ENCODE measurements at places on chromosomes 3 and 15.

- DNase-seq = no peak
- H3K27ac ChIP-seq = no peak overlapping the region
- no peaks in the 10 kb centered on the region for H3K27me3 ChIP-seq
- no peaks in the 10 kb centered on the region for H3K4me1 ChIP-seq
- H3K36me3 ChIP-seq = no peaks in the 10 kb centered on the region
- H3K4me3 ChIP-seq = no peak overlapping the region
Measured at GRCh38 chr3:119181765-119182164, 8.4 kb downstream of the UPK1B start.

DNA sequence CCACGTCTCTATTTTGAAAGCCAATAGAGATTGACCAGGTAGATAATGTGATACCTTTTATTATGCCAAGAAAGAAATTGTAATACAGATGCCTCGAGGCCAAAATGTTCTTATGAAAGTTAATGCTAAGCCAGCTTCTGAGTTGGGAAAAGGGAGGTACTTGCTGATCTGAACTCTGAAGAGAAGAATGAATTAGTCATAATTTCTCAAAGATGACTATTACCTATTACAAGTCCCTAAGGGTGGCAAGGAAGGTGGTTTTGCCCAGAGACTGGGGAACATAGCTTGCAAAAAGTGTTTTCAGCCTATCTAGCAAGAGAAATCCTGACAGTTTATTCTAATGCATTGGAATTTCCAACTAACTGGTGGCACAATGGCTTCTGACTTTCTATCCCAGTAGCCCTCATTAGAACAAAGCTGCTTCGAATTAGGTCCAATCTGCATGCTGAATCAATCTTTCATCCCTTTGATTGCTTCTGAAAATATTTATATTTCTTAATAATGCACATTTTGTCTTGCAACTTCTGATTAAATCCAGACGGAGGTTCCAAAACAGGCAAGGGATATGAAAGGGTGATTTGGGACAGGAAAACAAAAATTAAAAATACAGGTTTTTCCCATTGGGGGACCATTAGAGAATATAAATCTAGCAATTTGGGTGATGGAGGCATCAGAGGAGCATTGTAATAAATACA is 17.7 kb upstream of the NR2F2 start:
- H3K27me3 ChIP-seq = peaks cover 30% of the 10 kb centered on the region
- H3K27ac ChIP-seq = no peak overlapping the region
- DNase-seq = no peak
- H3K36me3 ChIP-seq = no peaks in the 10 kb centered on the region
- H3K4me1 ChIP-seq = peaks cover 8% of the 10 kb centered on the region
- no peak overlapping the region for H3K4me3 ChIP-seq

GRCh38 chr3:124761250-124761796 is 31.1 kb downstream of the UMPS start:
- peak; percentile 96 for DNase-seq
- H3K27me3 ChIP-seq = no peaks in the 10 kb centered on the region
- H3K27ac ChIP-seq = no peak overlapping the region
- peaks cover 19% of the 10 kb centered on the region for H3K4me1 ChIP-seq
- peaks cover 33% of the 10 kb centered on the region for H3K36me3 ChIP-seq
- H3K4me3 ChIP-seq = no peak overlapping the region

DNA sequence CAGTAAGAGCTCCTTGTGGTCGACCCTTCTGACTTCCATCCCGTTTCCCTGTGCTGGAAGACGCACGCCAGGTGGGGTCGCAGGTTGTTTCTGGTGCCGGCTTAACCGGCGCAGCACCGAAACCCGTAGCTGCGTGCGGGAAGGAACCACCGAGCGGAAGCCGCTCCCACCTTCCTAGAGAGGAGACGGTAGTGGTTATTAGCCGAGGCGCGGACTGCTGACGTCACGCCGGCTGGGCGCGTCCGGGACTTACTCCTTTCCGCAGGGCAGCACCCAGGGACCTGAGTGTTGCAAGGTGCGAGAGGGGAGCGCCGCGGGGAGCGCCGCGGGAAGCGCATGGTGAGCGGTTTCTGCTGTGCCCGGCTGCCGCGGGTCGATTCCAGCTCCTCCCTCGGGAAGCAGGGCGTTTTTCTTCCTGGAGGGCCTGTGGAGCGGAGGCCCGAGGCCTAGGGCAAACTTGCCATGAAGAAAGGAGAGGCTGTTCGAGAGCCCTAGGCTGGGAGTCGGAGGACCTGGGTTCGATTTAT is at the start of gene ZNF501:
ZNF501 (plus strand) TSS at position 252 of the 527 bp plus-strand sequence. CDS start 4,787 bp downstream, outside the sequence.
- no peak within 1 kb of the TSS for H3K27ac ChIP-seq
- H3K4me3 ChIP-seq = peak within 1 kb of the TSS; percentile 72
- H3K4me1 ChIP-seq = peaks cover 16% of the 10 kb centered on the region
- no peaks in the 10 kb centered on the region for H3K27me3 ChIP-seq
- peak; percentile 96 for DNase-seq
- peaks cover 35% of the 10 kb centered on the region for H3K36me3 ChIP-seq

GRCh38 chr3:64924961-64925360 is 237.2 kb upstream of the ADAMTS9 start:
- no peak for DNase-seq
- H3K27ac ChIP-seq = no peak overlapping the region
- no peak overlapping the region for H3K4me3 ChIP-seq
- no peaks in the 10 kb centered on the region for H3K4me1 ChIP-seq
- H3K36me3 ChIP-seq = no peaks in the 10 kb centered on the region

- H3K4me3 ChIP-seq = peak overlapping the region; percentile 57
- peaks cover 54% of the 10 kb centered on the region for H3K4me1 ChIP-seq
- peak overlapping the region; percentile 73 for H3K27ac ChIP-seq
- peaks cover 3% of the 10 kb centered on the region for H3K27me3 ChIP-seq
- DNase-seq = peak; percentile 89
Measured at GRCh38 chr3:194315088-194315964, 35.8 kb downstream of the CPN2 start.

DNA sequence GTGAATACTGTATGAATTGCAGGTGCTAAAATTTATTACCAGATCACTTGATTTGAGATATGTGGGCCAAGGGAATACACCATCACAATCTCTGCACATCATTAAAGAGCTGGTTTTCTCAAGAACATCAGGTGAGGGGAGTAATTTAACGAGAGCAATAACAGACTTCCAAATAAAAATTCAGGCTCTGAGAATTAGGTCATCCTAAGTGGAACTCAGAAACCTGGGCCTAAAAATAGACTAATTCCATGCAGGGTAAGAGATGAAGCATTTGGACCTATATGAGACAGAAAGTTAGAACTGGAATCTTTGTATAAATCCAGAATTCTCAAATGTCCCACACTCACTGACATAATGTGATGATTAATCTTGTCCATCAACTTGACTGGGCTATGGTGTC is 331.1 kb downstream of the ZNF621 start:
- no peak overlapping the region for H3K4me3 ChIP-seq
- H3K27me3 ChIP-seq = no peaks in the 10 kb centered on the region
- no peaks in the 10 kb centered on the region for H3K4me1 ChIP-seq
- no peak for DNase-seq
- no peak overlapping the region for H3K27ac ChIP-seq

DNA sequence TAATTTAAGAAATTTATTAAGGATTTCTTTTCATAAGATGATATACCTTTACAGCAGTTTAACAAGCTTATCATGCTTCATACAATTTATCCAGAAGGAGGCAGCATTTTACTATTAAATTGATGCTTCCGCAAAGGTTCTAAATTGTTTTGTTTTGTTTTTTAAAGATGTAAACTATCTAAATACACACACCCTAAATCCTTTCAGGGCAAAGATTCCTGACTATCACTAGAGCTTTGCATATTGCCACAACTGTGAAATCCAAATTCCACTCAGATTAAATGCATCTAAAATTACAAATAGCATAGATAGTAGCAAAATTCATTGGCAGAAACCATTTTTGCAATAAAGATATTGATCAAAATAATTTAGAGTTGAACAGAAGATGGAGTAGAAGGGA is 44.5 kb upstream of the CCNL1 start:
- H3K27me3 ChIP-seq = no peaks in the 10 kb centered on the region

GRCh38 chr3:185151964-185152409 is 873 bp downstream of the C3orf70 start:
- peaks cover 14% of the 10 kb centered on the region for H3K27me3 ChIP-seq
- peak overlapping the region; percentile 84 for H3K27ac ChIP-seq
- H3K4me1 ChIP-seq = peaks cover 25% of the 10 kb centered on the region
- H3K36me3 ChIP-seq = no peaks in the 10 kb centered on the region

- H3K4me3 ChIP-seq = no peak overlapping the region
- H3K4me1 ChIP-seq = no peaks in the 10 kb centered on the region
- DNase-seq = no peak
- H3K27ac ChIP-seq = no peak overlapping the region
Measured at GRCh38 chr3:121707531-121708273, 41.8 kb downstream of the GOLGB1 start.

DNA sequence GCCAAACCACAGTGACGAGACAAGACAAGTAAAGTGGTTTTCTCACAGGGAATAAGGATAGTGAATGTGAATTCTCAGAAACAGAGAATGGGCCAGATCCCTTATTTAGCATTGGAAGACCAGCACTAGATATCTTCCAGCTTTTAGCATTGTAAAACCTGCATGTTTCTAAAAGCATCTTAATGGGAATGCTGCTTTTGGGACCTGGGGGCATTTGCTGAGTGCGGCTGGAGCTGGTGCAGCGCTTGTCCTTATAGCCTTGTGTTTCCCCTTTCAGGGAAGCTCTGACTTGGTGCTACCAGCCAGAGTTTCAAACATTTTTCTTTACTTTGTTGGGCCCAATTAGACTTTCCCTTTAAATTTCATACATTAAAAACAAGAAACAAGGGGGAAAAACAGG is 52.9 kb downstream of the CLSTN2 start:
- DNase-seq = no peak
- no peak overlapping the region for H3K4me3 ChIP-seq
- H3K36me3 ChIP-seq = no peaks in the 10 kb centered on the region
- no peaks in the 10 kb centered on the region for H3K4me1 ChIP-seq

- no peaks in the 10 kb centered on the region for H3K27me3 ChIP-seq
- peaks cover 10% of the 10 kb centered on the region for H3K4me1 ChIP-seq
- H3K36me3 ChIP-seq = peaks cover 5% of the 10 kb centered on the region
- no peak overlapping the region for H3K4me3 ChIP-seq
Measured at GRCh38 chr3:37511463-37511920, 337.1 kb upstream of the LRRFIP2 start.

- H3K27me3 ChIP-seq = no peaks in the 10 kb centered on the region
- no peaks in the 10 kb centered on the region for H3K4me1 ChIP-seq
- no peak for DNase-seq
- no peaks in the 10 kb centered on the region for H3K36me3 ChIP-seq
- no peak overlapping the region for H3K4me3 ChIP-seq
Measured at GRCh38 chr15:53831907-53832770, 72.7 kb upstream of the WDR72 start.

DNA sequence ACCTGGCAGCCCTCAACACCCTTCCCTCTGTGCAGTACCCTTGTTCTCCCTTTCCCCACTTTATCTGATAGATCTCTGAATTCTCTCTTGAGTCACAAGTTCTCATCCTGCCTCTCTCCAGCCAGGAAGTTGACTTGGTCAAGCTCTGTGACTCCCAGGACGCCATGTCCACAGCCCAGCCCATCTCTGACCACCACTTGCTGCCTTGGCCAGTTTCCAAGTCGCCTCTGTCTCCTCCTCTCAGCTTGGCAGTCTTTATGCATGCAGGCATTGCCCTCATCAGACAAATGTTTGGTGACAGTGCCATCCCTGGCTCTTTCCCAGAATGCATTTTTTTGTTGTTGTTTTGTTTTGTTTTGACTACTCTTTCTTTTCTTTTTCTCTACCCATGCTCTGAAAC is 25.7 kb downstream of the ZNF35 start:
- H3K36me3 ChIP-seq = no peaks in the 10 kb centered on the region
- H3K27ac ChIP-seq = no peak overlapping the region

Data from suprapubic skin (tissue), 4 donors.